ENCODE measurements at places on chromosomes 5 and 9.

GRCh38 chr5:93748875-93749397 lies 7.5 kb upstream of the POU5F2 start:
- H3K36me3 ChIP-seq = peaks cover 12% of the 10 kb centered on the region
- no peaks in the 10 kb centered on the region for H3K27me3 ChIP-seq
- no peak overlapping the region for H3K27ac ChIP-seq
- ATAC-seq = no peak
- peaks cover 6% of the 10 kb centered on the region for H3K4me1 ChIP-seq

DNA sequence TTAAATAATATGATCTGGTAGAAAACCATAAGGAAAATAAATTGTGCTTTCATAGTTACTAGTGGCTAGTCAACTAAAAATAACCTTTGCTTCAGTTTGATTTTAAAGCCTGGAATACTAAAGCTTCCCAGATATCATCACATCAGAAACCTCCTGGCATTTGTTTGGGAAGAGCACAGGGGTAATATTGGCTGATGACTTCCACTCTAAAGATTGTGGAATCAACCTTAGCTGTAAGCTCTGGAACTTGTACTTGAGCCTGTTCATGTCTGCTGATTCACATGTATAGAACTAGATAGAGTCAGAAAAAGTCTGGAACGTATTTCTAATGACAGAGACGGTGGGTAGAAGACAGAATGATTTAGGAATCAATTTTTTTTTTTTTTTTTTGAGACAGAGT lies 345.0 kb downstream of the CWC27 start:
- H3K4me1 ChIP-seq = no peaks in the 10 kb centered on the region
- no peak overlapping the region for H3K4me3 ChIP-seq
- ATAC-seq = no peak
- H3K36me3 ChIP-seq = no peaks in the 10 kb centered on the region
- no peaks in the 10 kb centered on the region for H3K27me3 ChIP-seq

DNA sequence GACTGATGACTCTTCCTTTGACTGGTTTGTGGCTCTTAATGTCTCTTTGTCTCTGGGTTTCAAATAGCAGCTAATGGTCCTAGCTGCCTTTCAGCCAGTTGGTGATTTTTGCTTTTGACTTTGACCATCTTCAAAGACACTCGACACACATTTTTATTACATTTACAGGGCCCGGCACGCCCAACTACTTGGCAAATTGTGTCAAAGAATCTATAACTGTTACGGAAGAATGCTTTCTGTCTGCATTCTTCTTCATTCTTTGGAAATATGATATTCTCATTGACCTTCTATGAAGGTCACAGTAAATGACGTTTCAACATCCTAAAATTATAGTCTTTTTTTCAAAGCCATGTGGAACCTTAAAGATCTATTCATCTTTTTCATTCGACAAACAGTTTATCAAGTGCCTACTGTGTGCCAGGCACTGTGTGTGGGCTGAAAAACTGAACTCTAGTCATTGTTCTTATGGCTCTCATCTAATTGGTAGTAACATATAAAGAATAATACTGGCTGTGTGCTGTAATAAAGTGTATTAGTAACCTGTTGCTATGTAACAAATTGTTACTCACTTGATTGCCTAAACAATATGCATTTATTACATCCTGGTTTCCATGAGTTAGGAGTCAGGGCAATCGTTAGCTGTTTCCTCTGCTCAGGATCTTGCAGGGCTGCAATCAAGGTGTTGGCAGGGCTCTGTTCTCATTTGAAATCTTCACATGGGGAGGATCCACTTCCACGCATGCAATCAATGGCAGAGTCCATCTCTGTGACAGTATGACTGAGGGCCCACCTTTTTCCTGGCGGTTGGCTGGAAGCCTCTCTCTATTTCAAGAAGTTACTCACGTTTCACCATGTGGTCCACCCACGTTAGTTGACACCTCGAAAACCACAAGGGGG lies 7.0 kb upstream of the WHRN start:
- no peaks in the 10 kb centered on the region for H3K36me3 ChIP-seq
- no peak for ATAC-seq
- peaks cover 8% of the 10 kb centered on the region for H3K4me1 ChIP-seq
- H3K27ac ChIP-seq = no peak overlapping the region
- no peak overlapping the region for H3K4me3 ChIP-seq

DNA sequence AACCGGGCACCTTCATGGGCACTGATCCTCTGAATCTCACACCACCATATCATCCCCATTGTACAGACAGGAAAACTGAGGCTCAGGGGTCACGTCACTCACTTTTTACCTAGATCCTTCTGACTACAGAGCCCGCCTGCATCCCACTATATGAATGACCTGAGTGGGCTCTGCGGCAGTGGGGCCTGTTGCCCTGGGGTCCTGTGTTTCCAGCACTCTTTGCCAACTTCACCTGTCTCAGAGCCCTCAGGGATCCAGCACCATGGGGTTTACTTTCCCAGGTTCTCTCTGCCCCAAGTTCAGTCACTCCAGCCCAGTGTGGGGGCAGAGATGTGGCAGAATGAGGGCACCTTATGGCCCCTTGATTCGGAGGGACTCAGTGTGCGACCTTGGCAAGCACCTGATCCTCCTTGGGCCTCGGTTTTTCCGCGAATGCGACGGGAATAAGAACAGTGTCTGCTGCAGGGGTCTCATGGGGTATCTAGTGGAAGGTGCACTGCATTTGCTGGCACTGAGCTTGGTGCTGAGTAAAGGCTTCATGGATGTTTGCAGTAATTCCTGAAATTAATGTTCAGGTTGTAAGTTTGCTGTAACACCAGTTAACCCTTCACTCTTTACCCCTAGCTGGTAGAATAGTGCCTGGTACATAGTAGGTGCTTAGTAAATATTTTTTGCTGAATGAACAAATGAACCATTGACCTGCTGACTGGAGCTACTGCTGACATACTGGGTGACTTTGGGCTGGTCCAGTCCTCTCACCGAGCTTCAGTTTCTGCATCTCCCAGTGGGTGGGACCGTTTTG lies 47.1 kb upstream of the BOD1 start:
- no peaks in the 10 kb centered on the region for H3K27me3 ChIP-seq
- no peaks in the 10 kb centered on the region for H3K36me3 ChIP-seq
- no peaks in the 10 kb centered on the region for H3K4me1 ChIP-seq
- H3K27ac ChIP-seq = no peak overlapping the region
- no peak for ATAC-seq

DNA sequence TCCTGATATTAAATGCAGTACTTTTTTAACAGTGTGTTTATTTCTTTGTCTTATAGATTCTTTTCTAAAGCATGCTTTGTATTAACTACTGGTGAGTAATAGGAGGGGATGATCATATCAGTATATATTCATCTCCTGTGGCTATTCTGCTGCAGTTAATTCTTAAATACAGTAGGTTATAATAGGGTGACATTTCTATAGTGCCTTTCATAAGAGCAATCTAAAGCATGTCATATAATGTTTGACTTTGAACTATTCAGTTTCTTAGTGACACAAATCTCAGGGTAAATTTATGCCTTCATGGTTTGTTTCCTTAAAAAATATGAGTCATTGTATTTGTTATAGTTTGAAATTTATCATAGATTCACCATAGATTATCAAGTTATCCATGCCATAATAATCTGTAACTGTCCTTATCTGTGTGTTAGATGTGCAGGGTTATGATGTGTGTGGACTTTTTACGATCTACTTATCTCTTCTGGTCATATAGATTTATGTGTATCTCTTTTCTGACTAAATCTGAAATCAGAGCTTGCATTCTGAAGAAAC lies 1019.5 kb downstream of the NR2F1-AS1 start:
- no peaks in the 10 kb centered on the region for H3K36me3 ChIP-seq
- ATAC-seq = no peak
- no peaks in the 10 kb centered on the region for H3K27me3 ChIP-seq

- H3K27ac ChIP-seq = no peak overlapping the region
- H3K27me3 ChIP-seq = peaks cover 12% of the 10 kb centered on the region
- peaks cover 10% of the 10 kb centered on the region for H3K4me1 ChIP-seq
- H3K36me3 ChIP-seq = no peaks in the 10 kb centered on the region
These were observed 49.6 kb upstream of the CTXN3 start for GRCh38 chr5:127599320-127599719.

GRCh38 chr5:154767576-154767975 lies 12.4 kb downstream of the LARP1 start:
- H3K36me3 ChIP-seq = peaks cover 7% of the 10 kb centered on the region
- H3K27ac ChIP-seq = peak overlapping the region; percentile 6
- ATAC-seq = peak; percentile 49
- no peaks in the 10 kb centered on the region for H3K27me3 ChIP-seq

DNA sequence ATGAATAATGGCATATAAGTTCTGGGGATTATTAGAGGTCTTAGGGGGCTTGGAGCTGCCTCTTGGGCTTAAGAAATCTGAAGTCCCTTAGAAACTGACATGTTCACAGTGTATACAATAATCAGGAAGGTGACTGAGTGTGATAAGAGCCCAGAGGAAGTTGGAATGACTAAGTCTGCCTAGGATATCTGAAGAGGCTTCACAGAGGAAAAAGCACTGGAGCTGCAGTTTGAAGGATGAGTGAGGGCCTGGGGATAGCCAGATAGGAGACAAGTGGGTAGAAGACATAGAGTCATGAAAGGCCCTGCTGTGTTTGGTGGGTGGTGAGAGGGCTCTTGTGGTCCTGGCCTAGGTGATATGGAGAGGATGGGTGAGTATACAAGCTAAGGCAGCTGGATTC lies 8.8 kb downstream of the NEUROG1 start:
- no peak overlapping the region for H3K27ac ChIP-seq
- H3K4me1 ChIP-seq = no peaks in the 10 kb centered on the region
- no peak for ATAC-seq

DNA sequence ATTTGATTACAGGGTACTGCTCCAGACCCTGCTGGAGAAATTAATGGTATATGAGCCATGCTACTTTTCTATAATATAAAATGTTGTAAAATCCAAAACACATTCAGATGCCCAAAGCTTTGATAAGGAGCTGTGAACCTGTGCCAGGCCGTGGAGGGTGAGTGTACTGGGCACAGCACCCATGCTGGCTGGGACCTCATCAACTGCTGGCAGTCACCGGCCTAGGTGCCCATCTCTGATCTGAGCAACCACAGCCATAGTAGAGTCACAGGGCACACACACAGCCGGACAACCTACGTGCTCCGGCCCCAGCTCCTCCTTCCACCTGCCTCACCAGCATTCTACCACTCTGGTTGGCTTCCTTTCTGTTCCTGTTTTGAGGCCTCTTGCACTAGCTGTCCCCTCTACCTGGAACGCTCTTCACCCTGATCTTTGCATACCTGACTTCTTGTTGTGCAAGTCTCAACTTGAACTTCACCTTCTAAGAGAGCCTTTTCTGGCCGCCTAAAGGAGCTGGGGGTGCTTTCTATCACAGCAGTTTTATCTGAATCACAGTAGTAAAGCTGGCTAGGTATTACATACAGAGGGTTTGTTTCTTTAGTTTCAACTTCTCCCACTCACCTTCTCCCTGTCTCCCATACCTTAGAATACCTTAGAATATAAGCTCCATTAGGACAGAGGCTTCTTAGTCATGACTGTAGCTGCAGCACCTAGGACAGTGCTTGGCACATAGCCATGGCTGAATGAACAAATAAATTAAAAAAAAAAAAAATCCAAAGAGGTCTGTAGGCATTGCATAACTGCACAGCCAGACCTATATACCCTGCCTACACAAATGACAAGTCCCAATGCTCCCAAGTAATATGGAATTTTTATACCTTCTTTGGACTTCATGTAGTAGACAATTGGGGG lies 51.7 kb downstream of the MED27 start:
- no peak overlapping the region for H3K4me3 ChIP-seq
- ATAC-seq = no peak
- peaks cover 26% of the 10 kb centered on the region for H3K4me1 ChIP-seq
- peaks cover 20% of the 10 kb centered on the region for H3K36me3 ChIP-seq

- peaks cover 15% of the 10 kb centered on the region for H3K36me3 ChIP-seq
- H3K27ac ChIP-seq = no peak overlapping the region
- no peaks in the 10 kb centered on the region for H3K27me3 ChIP-seq
- ATAC-seq = no peak
- no peaks in the 10 kb centered on the region for H3K4me1 ChIP-seq
- H3K4me3 ChIP-seq = no peak overlapping the region
These were observed 22.8 kb downstream of the ACER2 start for GRCh38 chr9:19431361-19432171.

DNA sequence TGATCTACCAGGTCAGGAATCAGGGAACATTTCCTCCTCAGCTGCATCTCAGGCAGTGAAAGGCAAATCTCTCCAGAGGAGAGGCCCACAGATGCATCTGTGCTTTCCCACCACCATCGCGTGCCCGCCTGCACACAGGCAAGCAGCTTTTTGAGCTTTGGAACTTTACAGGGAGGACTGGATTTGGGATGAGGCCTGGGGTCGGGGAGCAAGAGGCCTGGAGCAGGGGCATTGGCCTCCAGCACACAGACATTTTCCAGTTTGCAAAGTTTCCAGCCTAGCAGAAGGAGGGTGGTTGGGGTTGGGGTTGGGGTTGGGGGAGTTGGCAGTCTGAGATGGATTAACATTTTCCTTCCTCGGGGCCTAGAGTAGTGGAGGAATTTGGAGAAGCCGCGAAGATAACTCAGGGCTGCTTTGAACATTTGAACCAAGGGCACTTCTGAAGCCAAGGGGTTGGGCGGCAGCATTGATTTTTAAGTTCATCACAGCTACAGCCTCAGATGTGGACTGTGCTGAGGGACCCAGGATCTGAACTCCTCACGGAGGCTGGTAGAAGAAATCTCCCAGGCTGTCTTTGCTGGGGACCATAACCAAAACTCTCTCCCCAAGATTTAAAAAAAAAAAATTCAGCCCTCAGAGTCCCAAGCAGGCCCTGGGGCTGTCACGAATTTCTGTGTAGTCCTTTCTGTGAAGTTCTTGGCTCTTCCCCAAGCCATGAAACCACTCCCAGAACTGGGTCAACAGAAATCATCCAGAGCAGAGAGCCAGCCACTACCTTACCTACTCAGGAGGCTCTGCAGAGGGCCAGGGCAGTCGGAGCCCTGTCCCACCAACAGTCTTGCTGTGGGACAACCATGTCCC lies 25.6 kb downstream of the C5orf15 start:
- H3K4me1 ChIP-seq = peaks cover 42% of the 10 kb centered on the region
- H3K27me3 ChIP-seq = no peaks in the 10 kb centered on the region
- no peak overlapping the region for H3K4me3 ChIP-seq
- ATAC-seq = no peak

- ATAC-seq = no peak
- H3K36me3 ChIP-seq = no peaks in the 10 kb centered on the region
- H3K4me3 ChIP-seq = no peak overlapping the region
- peaks cover 26% of the 10 kb centered on the region for H3K27me3 ChIP-seq
These were observed 5.6 kb downstream of the OTULINL start for GRCh38 chr5:14587150-14587549.

DNA sequence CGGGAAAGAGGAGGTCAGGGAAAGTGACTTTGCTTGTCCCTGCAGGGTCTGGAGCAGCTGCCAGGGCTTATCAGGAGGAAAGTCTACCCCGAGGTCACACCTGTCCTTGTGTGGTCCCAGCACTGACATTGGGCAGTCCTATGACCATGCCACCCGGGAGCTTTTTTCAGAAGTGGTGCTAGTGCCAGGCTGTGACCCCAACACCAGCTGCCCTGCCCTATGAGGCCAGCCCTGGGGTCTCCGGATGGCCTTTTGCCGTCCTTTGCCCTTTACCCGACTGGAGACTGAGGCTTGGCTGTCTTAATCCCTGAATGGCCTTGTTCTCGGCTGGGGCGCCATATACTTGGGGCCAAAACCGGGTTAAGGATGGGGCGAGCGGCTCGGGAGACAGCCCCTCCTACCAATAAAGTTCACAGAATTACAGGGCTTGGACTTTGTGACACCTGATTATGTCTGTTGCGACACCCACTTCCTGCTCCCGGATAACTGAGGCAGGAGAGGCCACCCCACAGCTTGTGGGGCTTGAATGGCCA lies 22.2 kb upstream of the SLC9A3 start:
- peaks cover 24% of the 10 kb centered on the region for H3K4me1 ChIP-seq
- H3K36me3 ChIP-seq = peaks cover 16% of the 10 kb centered on the region
- no peak overlapping the region for H3K4me3 ChIP-seq
- H3K27ac ChIP-seq = no peak overlapping the region
- H3K27me3 ChIP-seq = peaks cover 79% of the 10 kb centered on the region

All from stimulated activated memory B cell treated with anti-CD40 and anti-IgM and Interleukin-4, amounts not matched to agents 10 μg/mL and 1 μg/mL and 100 μg/mL, for 72 hours (primary cell).